ENCODE measurements at places on chromosomes 2 and 18. TPM values are rescaled to one million over a fixed set of nuclear protein-coding genes. Genes with fewer than 3 reads are reported as not detected.

TMEM37 gene
- total RNA-seq = not detected

DNA sequence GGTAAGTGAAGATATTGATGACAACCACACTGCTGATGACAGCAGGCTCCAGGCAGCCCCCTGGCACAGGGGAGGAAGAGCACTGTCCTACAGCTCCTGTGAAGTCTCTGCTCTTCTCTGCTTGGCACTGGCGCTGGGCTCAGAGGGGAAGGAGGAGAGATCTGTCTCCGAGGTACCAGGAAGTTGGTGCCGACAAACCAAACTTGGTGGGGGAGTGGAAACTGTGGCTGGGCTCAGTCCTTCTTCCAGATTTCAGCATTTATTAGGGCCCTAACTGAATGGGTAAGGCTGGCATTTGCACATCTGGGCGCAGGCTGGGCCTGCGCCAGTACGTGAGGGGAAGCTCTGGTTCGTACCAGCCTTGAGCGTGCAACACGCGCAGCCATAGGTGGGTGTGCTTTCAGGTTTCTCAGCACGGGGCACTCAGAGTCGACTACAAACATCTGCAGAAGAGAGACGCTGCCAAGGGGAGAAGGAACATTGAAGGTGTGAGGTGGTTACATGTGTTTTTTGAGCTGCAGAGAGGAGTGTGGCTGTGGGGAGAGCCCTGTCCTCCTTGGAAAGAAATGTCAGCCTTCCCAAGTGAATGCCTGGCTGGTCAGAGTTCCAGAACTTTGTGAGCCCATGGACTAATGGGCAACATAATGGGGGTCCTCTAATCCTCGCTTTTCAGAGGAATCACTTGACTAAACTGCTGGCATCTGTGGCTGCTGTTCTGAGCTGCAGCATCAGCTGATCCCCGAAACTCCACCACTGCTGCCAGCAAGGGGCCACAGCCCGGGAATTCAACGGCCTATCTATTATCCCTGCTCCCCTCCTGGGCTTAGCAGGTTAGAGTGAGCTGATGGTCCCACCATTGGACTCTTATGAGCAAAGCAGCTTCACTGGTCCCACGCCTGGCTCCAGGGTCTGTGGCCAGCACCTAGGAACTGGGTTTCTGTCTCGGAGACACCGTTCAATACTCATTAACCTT, 55.2 kb upstream of the SEMA4C start:
- DNase-seq = no peak

GRCh38 chr2:109406301-109406700, 207.5 kb downstream of the SEPTIN10 start:
- no peak for DNase-seq

DNA sequence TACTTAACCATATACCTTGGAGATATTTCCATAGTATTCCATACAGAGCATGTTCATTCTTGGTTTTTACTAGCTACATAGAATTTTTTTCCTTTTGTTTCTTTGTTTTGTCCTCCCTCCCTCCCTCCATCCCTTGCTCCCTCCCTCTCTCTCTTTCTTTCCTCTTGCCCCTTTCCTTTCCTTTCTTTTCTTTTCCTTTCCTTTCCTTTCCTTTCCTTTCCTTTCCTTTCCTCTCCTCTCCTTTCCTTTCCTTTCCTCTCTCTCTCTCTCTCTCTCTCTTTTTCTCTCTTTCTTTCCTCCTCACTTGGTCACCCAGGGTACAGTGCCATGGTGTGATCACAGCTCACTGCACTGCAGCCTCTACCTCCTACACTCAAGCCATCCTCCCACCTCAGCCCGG, 28.3 kb downstream of the RPL37A start:
- no peak for DNase-seq

- DNase-seq = no peak
These were observed 19.1 kb downstream of the HS1BP3 start for GRCh38 chr2:20631617-20632307.

All from umbilical cord (tissue), 2 donors.